ENCODE measurements at places on chromosomes 5 and 9.

GRCh38 chr9:137028263-137029057, 423 bp upstream of the ABCA2 start:
- DNase-seq: peak; percentile 66

DNA sequence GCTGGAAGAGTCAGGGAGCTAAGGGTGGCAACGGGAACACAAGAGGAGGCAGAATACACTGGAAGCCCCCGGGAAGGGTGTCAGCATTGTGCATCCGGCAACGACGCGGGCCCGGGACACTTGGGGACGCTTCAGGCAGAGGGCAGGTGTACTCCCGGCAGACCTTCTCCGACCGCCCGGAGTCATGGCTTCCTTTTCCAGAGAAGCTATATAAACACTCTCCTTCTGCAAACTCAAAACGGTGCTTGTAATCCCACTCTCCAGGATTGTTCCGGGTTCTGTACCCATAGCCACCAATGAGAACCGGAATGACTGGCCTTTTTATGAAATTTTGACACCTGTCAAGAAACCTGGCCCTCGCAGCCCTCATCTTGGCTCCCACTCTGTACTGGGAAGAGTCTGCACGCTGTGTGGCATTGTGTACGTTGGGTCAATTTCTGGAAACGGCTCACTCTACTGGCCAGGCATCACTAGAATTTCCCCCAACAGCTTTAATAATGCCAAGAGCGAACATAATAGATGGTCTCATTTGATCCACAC, 462 bp upstream of the MCC start:
- DNase-seq: no peak

GRCh38 chr5:73564018-73564417, 1.4 kb downstream of the ANKRA2 start:
- no peak for DNase-seq

GRCh38 chr9:117205806-117206205, 209.1 kb downstream of the ASTN2 start:
- no peak for DNase-seq

DNA sequence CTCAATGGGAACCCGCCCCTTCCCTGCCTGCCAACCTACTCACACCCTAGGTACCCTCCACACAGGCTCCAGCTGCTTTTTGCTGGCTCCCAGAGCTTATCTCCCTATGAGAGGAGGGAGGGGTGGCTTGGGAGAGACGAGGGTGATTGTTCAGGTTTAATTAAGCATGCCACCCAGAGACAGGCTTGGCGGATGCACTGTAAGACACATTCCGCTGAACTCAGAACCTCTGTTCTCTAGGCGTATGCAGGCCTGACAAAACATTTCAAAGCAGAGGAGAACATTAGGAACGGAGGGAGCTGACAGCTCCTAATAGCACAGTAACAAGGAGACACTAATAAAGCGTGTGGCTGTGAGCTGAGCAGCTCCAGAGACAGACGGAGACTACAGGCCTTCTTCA, 80.1 kb downstream of the TRIM32 start:
- DNase-seq: no peak

DNA sequence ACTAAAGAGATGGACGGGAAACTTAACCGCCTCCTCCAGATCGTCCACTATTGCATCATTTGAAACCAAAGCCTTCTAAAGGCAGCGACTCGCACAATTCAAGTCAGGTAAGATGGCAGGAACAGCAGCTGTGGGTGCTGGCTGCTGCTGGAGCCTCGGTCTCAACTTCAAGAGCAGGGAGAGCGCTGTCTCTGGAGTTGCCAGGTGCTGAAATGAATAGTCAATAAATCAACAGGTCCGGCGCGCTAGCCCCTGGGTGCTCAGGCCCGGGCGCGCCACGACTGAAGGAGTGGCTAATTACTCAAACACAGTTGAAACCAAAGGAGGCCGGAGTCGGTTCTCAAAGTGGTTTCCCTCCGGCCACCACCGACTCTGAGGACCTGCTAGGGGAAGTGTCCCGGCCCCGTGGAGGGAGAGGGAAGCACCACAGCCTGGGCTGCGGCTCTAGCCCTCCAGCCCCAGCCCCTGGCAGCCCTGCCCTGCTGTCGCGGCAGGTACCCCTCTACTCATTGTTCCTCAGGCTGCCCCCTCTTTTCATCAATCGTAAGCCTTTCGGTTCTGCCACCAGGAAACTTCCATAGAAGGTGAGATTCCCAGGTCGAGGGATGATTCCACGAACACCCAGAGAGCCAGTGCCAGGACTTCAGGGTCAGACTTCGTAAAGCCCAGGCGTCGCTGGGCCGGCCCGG, 804 bp downstream of the TTC39B start:
- DNase-seq: no peak

DNA sequence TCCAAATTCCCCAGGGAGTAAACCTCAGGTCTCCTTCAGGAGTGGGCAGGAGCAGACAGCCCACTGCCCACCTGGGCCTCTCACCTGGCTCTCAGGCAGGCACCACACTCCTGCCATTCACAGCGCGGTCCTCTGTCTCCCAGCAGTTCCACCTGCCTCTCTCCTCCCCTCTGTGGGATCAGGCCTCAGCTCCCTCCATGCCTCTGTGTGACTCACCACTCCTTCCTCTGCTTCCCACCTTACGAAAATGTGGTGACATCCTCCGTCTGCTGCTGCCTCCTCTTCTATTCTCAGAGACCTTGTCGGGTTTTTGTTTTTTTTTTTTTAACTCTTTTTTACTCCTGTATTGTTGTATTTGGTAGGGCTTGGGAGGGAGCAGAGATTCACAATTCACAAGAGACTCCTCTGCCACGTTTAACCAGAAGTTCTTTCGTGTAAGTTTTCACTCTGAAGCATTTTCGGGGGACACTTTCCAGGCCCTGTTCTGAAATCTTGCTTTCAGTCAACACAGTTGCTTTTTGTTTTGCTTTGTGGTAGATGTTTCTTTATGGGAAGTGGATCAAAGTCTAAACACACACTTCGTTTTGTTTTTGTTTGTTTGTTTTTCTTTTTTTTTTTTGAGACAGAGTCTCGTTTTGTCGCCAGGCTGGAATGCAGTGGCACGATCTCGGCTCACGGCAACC, 21.1 kb upstream of the CDKN2AIPNL start:
- DNase-seq: no peak

DNA sequence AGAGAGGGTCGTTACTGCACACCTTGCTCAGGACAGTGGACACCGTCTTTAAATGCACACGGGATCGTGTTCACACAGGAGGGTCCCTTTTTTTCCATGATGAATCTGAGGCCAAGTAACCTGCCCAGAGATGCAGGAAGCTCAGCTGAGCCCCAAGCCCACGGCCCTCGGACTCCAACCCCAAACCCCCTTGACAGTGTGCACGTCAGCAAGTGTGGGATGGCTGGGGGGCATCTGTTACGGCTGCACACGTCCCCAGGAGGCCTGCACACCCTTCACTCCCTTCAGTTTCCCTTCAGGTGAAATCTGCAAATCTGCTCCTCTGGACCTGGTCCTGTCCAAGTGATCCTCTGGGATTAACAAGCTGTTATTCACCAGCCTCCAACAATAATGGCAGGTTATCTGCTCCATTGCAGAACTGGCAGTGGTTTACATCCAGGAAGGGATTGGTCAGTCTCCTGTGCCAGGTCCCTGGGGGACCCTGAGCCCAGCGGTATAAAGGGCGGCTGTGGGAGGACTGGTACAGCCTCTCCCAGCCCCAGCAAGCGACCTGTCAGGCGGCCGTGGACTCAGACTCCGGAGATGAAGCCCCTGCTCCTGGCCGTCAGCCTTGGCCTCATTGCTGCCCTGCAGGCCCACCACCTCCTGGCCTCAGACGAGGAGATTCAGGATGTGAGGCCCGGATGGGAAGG, at the start of gene LCN1:
TSS of gene LCN1 (plus strand) at position 525 of the 692 bp plus-strand sequence. CDS start at position 583, 58 bp downstream.
- DNase-seq: no peak

DNA sequence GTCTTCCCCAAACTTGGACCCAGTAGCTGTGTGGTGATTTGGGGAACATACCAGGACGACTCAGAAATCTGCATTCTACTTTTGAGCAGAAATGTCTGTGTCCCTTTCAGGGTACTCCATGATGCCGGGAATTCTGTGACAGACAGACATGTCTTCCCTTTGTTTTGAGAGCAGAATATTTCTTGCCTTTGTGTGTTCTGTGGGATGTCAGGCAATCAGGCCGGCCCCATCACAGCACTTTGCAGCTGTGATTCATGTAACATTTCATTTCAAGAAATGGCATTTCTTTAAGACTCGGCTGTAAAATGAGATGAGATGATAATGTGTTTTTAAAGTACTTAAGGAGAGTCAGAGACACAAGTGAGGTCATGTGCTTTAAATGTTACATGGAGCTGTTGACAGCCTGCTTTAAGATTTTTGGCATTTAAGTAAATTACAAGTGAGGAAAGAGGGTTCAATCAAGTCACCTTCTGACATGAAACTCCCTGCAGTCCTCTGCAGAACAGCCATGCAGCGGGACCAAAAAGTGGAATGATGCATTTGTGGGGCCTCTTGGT, 98.7 kb downstream of the SLC28A3 start:
- DNase-seq: no peak

- no peak for DNase-seq
These were observed 576 bp downstream of the MAP1B start for GRCh38 chr5:72107901-72108201.

GRCh38 chr5:176790941-176791340, 19.4 kb upstream of the UNC5A start:
- no peak for DNase-seq

DNA sequence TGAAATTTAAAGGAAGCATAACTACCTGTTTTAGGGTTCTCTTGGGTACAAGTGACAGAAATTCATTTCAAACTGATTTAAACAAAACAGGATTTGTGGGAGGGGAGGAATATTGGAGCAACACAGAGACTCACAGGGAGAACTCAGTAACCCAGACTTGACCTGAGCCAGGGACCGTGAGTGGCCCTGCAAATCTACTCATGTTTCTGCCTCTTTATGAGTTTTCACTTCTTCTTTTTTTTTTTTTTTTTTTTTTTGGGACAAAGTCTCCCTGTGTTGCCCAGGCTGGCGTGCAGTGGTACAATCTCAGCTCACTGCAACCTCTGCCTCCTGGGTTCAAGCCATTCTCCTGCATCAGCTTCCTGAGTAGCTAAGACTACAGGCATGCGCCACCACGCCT, 405.6 kb upstream of the ZNF608 start:
- no peak for DNase-seq

DNA sequence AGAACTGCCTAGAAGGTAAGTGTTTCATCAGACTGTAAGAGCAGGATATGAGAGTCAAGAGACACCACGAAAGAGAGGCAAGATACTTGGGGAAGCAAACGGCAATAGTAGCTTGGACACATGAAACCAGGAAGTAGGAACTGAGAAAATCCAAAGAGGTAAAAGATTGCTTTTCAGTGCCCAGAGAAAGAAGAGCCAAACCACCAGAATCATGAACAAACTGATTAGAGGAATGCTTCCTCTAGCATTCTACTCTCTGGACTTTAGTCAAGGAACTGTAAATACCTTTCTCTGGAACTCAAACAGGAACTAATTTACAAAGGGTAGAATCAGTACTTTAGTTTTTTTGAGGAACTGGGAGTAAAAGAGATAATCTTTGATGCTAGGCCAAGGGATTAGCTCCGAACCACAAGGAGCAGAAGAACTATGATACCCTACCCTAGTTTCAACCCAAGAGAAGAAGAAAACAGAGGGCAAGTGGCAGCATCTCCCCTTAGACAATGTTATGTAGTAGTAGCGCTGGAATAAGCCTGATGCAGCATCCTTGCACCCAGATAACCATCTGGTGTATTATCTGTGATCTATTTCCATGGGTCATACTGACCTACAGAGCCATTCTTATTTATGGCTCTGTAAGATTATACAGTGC, 41.3 kb downstream of the EFCAB9 start:
- DNase-seq: no peak

DNA sequence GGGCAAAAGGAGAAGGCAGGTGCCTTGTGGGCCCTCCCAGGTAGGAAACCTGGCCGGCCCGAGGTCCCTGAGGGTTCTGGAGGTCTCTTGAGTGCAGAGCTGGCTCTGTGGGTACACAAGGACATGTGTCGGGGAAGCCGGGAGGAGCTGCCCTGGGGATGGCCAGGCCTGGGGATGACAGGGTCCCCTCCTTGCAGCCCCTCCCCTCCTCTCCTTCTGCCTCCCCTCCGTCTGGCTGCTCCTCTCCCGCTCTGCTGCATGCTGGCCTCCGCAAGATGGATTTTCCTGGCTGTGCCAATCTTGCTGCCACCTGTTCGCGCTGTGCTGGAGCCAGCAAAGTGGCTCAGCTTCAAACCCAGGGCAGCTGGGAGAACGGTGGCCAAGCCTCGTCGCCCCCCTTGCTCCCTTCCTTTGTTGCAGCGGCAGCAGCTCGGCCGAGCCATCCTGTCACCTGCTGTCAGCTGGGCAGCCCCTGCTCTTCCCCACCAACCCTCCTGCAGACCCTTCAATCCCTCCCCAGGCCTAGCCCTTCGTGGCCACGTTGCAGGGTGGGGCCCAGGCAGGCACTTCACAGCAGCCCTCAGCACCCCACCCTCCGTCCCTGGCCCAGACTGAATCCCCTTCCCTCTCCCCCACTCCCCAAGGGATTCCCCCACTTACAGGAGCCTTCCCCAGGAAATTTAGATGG, 17.6 kb upstream of the UNC5A start:
- no peak for DNase-seq

DNA sequence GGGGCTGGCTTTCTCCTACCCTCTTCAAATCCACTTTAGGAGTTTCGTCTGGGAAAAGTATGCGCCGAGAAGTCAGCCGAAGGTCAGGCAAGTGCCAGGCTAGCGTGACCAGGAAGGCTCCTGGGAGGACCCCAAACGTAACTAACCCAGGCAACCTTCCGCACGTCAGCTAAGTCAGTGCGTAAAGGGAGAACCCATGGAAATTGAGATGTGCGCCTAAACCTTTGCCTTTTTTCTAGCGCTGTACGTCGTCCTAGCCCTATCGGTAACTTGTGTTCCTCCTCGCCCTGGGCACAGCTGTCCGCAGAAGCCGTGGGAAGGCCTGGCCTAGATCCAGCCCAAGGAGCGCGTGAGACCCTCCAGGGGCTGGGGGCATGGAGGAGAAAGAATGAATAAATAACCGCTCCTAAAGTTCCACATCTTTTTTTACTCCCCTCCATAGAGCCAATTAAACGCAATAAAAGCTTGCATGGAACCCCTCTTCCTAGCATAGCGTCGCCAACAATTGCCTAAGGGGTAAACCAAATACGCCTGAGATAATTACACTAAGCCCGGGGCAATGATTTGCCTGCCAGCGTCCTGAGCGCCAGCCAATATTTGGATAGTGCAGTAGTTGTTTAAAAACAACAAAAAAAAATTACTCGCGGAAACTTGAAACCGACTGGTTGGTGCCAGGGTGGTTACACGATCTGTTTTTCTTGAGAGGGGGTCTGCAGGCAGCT, 4.0 kb upstream of the FOXB2 start:
- no peak for DNase-seq

DNA sequence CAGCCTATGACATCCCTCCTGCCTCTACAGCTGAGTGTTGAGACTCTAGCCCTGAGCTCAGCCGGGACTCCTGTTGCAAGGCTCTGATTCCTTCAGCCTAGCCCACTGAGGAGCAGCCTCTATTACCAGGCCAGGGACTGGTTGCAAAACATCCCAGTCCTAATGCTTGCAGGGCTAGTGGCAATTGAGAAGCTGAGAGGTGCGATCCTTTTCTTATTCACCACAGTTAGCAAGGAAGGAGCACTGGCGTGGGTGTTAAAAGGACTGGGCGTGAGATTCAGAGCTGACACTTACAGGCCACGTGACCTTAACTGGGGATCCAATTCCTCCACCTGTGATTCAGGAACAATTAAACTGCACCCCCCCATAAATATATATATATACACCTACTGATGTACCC, 58.8 kb downstream of the GARNL3 start:
- DNase-seq: no peak

GRCh38 chr5:35061211-35061770, 13.5 kb upstream of the AGXT2 start:
- DNase-seq: no peak

- no peak for DNase-seq
These were observed 141.8 kb downstream of the C9orf50 start for GRCh38 chr9:129478961-129479630.
